ENCODE measurements at places on chromosomes 2 and 18. TPM values are rescaled to one million over a fixed set of nuclear protein-coding genes. Genes with fewer than 3 reads are reported as not detected.

Gene CDH7
- total RNA-seq, result not detected

Gene CHRNG
- total RNA-seq, result not detected

Gene STRADB
- total RNA-seq, result 19.2 TPM

Gene SERPINB12
- not detected for total RNA-seq

Gene DYSF
- total RNA-seq, result not detected

Gene DCDC2C
- not detected for total RNA-seq

Gene PJVK
- 1.1 TPM for total RNA-seq

Gene GPAT2
- total RNA-seq, result 7.1 TPM

Gene TWIST2
- total RNA-seq, result not detected

Gene AGXT
- total RNA-seq, result not detected

Gene FAM237A
- total RNA-seq, result not detected

Gene GBX2
- not detected for total RNA-seq

Gene CFC1
- total RNA-seq, result not detected

Gene CCDC74A
- total RNA-seq, result 5.2 TPM

Gene DLGAP1
- total RNA-seq, result 0.53 TPM

Gene ST8SIA3
- not detected for total RNA-seq

Gene MAL
- 210 TPM for total RNA-seq

Gene AMER3
- not detected for total RNA-seq

Gene ATP8B1
- not detected for total RNA-seq

Gene CNDP1
- not detected for total RNA-seq

Gene CDKL4
- 0.25 TPM for total RNA-seq

Gene SCYGR4
- not detected for total RNA-seq

Gene ANTXR1
- total RNA-seq, result not detected

Gene RNF144A
- 21.0 TPM for total RNA-seq

Gene MREG
- total RNA-seq, result 15.1 TPM

Gene ALPP
- not detected for total RNA-seq

Gene OTOF
- total RNA-seq, result 22.2 TPM

Gene AP1S3
- 6.4 TPM for total RNA-seq

Gene FBLN7
- 7.3 TPM for total RNA-seq

Gene STK39
- total RNA-seq, result 43.0 TPM

Gene ITGA4
- 265 TPM for total RNA-seq

Gene PTPRM
- total RNA-seq, result 12.3 TPM

Gene FNDC4
- not detected for total RNA-seq

Gene CCDC85A
- total RNA-seq, result not detected

Gene GCG
- total RNA-seq, result not detected

Gene ERCC3
- 51.9 TPM for total RNA-seq

Gene CARF
- 12.3 TPM for total RNA-seq

Gene COL5A2
- 1.7 TPM for total RNA-seq

Gene CNRIP1
- total RNA-seq, result not detected

Gene ABI2
- 30.6 TPM for total RNA-seq

Gene TEKT4
- total RNA-seq, result not detected

Data from activated CD4-positive, alpha-beta memory T cell treated with anti-CD3 and anti-CD28 coated beads, Interleukin-2, amount 10 ng/mL, durations not matched to agents 7 days and 5 days (primary cell).